ENCODE measurements at places on chromosomes 3 and 15. TPM values are rescaled to one million over a fixed set of nuclear protein-coding genes. Genes with fewer than 3 reads are reported as not detected.

KLHL40 gene
- total RNA-seq: not detected

MNS1 gene
- total RNA-seq: 1.1 TPM

SQOR gene
- total RNA-seq: 51.6 TPM

TMEM158 gene
- total RNA-seq: 6.5 TPM

IQCF5 gene
- not detected for total RNA-seq

ACY1 gene
- total RNA-seq: 72.8 TPM

MEGF11 gene
- not detected for total RNA-seq

GOLGA8Q gene
- 2.3 TPM for total RNA-seq

PRR20G gene
- not detected for total RNA-seq

CTXN2 gene
- not detected for total RNA-seq

IMPG2 gene
- 0.31 TPM for total RNA-seq

REC114 gene
- total RNA-seq: not detected

GOLGA8H gene
- total RNA-seq: 1.5 TPM

UBP1 gene
- 73.7 TPM for total RNA-seq

HCLS1 gene
- total RNA-seq: 37.4 TPM

Measured in ureter (tissue), 1 donor.